ENCODE measurements at places on chromosomes 2 and 18.

- no peak for DNase-seq
These were observed 3.5 kb upstream of the GALNT5 start for GRCh38 chr2:157254041-157254440.

DNA sequence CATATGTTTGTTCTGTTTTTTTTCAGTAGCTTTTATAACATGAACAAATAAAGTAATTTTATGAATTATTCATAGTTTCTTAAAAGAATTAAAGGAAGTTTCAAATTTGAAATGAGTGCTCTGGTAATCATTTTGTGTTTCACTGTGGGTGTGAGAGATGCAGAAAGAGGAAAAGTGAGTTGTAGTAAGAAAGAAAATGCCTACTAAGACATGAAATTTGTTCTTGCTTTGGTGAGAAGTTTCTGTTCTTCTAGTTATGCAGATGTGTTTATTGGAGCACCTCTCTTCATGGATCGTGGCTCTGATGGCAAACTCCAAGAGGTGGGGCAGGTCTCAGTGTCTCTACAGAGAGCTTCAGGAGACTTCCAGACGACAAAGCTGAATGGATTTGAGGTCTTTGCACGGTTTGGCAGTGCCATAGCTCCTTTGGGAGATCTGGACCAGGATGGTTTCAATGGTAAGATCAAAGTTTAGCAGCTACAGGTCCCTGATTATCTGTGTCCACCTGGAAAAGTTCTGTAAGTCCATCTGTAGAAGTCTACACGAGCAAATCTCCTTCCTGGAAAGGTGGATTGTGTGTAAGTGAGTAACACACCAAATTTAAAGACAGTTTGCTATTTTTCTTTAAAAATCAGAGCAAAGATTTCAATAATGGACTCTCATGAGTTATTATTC, 51.4 kb downstream of the ITGAV start:
- no peak for DNase-seq

DNA sequence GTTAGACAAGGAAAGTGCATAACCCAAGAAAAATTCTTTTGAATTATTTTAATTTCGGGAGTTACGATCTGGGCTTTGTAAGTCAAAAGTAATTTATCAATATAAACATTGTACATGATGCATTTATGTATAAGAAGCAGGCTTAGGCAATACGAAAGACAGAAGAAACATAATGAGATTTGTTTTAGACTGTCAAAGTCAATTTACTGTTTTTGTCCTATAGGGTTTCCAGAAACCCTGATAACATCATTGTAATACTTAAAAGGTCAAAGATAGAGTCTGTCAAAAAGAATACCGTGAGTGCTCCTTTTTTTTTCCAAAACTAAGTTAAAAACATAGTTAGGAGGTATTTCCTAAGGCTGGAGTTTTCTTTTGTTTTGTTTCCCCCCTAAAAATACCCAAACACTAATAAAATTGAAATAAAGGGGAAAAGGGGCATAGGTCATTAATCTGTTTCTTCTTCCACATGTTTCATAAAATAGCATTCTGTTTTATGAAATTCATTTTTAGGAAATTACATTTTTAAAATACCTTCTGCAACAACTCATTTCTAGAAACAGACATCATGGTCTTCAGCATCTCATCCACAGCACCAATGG, 16.1 kb downstream of the C1D start:
- DNase-seq = no peak

DNA sequence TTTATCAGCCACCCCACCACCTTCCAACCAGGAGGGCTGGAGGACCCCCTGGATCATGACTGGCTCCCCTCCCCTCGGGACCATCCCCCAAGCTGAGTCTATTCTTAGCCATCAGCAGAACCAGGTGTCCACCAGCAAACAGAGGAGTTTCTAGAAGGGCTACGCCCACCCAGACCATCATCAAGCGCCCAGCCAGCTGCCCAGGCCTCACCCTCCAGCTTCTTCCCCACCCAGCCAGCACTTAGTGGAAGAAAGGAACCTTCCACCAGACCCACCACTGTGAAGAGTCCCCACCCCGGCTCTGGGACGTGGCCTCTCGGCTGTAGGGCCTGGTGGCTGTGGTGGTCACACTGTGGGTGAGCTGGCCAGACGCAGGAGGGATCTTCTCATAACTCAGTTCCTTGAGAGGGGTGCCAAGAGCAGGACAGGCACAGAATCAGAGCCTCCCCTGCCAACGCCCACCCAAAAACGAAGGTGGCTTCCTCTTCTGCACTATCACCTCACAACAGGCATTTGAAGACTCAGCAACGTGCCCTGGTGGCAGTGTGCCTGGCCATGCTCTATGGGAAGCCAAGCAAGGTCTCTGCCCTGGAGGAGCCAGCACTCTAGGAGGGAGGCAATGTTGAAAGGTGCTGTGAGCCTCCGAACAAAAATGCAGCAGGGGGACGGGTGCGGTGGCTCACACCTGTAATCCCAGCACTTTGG, 19.0 kb downstream of the BIN1 start:
- no peak for DNase-seq

DNA sequence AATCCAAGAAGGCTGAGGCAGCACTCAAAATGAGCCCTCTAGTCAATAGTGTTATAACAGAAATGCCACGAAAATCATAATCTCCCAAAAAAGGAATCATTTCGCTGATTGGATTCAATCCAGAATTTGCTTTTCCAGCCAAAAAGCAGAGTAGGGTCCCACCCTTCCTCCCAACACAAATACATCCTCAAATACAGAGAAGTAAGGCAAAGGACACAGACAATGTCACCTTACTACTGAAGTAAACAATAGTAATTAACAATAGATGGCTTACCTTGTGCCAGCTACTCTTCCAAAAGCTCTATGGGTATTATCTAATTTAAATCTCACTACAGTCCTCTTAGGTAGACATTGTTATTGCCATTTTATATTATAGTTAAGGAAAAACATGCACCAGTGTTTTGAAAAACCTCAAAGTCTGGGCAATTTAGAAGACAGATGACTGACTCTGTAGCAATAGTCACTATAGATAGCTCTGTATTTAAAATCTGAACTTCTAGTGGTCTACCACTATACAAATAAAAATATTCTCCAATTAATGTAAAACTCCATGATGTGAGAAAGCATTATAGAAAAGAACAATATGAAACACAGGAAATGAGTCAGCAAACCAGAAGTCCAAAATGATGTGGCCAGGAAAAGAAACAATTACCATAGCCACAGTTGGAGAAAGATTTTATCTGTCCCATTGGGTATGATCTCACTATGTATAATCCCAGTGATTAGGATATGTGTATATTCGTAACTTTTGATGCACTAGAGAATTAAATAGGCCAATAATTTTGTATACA, 305.0 kb upstream of the ERBB4 start:
- no peak for DNase-seq

- DNase-seq = peak; percentile 60
These were observed 23.9 kb upstream of the CRACDL start for GRCh38 chr2:98959810-98960507.

- no peak for DNase-seq
These were observed 87.4 kb upstream of the SERPINE2 start for GRCh38 chr2:224126440-224126839.

GRCh38 chr18:41545091-41545888, 409.7 kb upstream of the PIK3C3 start:
- no peak for DNase-seq

- no peak for DNase-seq
These were observed 85.8 kb downstream of the RDH14 start for GRCh38 chr2:18474700-18475099.

DNA sequence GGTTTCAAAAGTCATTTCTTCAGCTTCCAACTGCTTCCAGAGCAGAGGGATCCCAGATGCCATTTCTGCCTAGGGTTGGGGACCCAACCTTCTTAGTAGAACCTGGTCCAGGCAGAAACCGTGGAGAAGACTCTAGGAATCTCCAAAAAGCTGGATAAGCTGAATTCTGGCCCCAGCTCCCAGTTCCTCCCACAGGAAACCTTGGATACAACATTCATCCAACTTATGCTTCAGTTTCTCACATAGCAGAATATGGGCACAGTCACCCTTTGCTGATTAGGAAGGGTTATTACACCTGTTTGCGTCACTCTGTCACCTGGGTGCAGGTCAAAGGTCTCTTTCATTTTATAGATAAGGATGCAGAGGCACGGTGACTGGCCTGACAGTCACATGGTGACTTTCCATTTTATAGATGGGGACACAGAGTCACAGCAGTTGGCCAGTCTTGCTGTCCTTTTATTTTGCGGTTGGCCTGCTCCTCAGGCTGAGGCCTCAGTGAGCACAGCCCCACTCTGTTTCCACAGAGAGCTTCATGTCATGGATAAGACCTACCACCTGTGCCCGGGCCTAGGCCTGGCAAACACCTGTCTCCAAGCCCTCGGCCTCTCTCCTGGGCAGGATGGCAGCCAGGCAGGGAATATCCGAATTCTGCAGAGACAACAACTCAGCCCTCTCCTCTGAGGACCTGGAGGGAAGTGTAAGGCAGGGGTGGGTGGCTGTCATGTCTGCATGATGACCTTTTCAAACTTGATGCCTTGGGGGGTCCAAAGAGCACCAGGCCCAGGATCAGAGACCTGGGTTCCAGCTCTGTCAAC, 148.8 kb downstream of the SMAD7 start:
- no peak for DNase-seq

DNA sequence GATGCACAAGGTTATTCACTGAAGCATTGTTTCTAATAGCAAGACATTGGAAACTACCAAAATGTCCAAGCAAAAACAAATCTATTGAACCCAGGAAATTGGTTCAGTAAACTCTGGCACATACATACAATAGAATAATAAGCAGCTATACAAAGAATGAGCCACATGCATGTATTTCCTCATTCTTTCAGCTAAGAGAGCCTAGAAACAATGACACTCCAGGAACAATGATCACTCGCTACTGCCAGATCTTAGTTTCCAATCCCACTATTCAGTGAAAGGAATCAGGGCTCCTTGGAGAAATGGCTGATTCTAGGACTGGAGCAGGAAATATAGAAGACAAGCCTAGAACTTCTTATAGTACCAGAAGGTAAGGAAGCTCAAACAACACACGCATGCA, 221.9 kb upstream of the AGAP1 start:
- no peak for DNase-seq

DNA sequence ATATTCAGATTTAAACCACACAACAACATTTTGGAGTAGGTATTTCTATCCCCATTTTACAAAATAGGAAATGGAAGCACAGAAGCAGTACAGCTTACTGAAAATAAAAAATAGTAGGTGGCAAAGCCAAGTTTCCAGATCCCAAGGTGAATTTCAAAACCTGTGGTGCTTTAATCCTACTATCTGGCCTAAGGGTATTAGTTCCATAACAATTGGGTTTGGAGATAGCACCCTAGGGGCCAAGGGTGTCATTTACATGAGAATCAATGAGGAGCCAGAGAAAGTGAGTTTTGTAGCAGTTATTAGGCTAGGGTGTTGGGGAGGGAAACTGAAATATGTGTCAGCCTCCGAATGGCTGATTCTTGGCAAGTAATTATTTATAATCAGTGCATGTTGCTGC, 24.9 kb downstream of the OSBPL6 start:
- no peak for DNase-seq

GRCh38 chr2:230441227-230441897, 25.4 kb downstream of the SP100 start:
- DNase-seq = no peak

DNA sequence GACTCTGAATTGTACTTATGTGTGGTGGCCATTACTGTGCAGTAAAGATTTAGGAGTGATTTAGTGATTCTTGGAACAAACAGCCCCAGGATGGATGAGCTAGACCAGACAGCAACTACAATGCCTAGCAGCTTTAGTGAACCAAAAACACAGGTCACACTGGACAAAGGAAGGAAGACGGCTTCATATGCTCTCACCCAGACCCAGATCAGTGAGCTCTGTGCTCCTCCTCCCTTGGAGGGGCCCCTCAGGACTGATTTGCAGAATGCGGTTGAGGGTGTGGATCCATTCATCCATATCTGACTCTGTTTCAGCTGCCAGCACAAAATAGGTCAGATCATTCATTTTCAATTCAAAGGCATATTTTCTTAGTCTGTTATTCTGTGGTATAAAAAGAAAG, 159.7 kb upstream of the CCDC195 start:
- no peak for DNase-seq
